ENCODE measurements at places on chromosomes 3 and 15.

DNA sequence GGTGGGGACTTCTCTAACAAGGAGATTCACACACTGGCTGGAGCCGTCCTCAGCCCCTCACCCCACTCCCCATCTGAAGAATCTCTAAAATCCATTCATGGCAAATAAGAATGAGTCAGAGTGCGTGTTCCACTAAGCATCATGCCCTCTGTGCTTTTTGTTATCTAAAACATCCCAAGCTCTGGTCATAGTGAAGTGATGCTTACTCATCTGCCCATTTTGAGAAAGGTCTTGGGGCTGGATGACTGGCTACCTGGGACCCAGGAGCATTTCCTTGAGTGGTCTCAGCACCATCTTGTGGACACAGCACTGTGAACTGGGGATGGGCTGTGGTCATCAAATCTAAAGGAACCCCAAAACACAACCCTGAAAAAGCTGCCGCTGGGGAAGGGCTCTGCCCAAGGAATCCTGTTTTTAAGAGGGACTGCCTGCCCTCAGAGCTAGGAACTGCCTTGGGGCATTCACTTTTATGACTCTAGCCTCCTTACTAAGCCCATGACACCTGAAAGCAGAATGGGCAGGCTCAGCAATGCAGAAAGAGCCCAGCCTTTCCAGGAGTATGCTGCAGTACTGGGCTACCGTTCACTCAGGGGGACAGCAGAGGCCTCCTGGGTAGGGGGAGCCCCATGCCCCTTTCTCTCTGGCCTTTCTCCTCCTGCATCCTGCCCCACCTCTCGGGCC, 53.5 kb downstream of the ZBTB38 start:
- no peak for DNase-seq

- DNase-seq = no peak
Measured at GRCh38 chr3:128404276-128405068, 62.2 kb downstream of the DNAJB8 start.

- no peak for DNase-seq
Measured at GRCh38 chr3:130260918-130261317, 84.6 kb upstream of the COL6A5 start.

GRCh38 chr3:142660893-142661292, 62.9 kb upstream of the TRPC1 start:
- no peak for DNase-seq

GRCh38 chr3:195699388-195699771, 21.4 kb upstream of the MUC20 start:
- no peak for DNase-seq

DNA sequence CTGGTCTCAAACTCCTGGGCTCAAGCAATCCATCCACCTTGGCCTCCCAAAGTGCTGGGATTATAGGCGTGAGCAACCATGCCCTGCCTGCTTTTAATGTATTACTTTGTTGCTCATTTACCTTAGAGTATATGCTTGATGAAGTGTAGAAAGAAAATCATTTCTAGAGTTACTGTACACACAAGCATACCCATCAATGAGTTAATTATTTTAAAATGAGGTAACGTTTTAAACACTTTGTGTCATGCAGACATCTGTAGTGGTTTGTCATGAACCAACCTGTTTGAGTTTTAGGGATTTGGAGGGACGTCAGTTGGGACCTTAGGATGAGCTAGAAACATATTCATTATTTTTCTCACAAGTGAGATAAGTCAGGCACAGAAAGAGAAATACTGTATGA, 332.4 kb upstream of the IGF1R start:
- DNase-seq = no peak

DNA sequence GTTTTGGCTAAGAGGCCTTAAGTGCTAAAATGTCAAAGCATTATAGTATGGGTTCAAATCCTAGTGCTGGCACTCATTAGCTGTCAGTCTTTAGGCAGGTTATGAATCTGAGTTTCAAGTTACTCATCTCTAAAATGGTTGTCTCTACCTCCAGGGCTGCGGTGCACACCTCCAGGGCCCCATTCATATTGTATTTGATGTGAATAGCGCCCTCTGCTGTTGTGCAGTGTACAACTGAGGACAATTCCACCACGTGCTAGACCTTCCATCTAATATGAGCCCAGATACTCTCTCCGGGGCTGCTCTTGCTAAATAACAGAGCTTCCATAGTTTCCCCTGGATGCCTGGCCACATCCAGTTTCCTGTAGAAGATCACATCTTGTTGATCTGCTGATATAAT, 54.3 kb downstream of the OXNAD1 start:
- no peak for DNase-seq

GRCh38 chr3:133928903-133929607, 33.4 kb upstream of the RAB6B start:
- no peak for DNase-seq

- no peak for DNase-seq
Measured at GRCh38 chr15:37873336-37873735, 61.1 kb upstream of the TMCO5A start.

DNA sequence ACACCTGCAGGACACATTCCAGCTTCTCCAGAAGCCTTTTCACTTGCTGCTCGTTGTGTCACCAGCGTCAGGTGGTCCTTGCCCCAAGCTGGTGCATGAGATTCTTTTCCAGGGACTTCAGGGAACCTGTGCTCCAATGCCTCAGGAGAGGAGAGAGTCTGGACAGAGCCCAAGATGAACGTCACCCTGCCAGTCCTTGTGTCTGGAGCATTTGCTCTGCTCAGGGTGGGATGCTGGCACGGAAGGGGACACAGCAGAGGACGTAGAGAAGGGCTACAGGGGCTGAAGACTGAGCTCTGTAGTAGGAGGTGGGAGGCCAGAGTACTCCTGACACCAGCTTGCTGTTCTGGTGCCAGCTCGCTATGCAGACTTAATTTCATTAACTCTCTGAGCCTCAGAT, 262.1 kb downstream of the XXYLT1 start:
- DNase-seq = no peak

DNA sequence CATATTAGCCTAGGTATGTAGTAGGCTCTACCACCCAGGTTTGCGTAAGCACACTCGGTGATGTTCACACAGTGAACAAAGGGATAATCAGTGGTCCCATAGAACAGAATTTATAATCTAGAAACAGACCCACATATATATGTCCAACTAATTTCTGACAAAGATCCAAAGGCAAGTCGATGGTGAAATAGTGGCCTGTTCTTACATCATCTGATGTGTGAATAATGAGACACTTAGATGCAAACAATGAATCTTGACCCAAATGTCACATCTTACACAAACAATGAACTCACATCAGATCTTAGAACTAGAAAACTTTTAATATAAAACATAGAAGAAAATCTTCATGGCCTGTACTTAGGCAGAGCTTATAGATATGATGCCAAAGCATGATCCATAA, 17.6 kb upstream of the TM2D3 start:
- DNase-seq = no peak

DNA sequence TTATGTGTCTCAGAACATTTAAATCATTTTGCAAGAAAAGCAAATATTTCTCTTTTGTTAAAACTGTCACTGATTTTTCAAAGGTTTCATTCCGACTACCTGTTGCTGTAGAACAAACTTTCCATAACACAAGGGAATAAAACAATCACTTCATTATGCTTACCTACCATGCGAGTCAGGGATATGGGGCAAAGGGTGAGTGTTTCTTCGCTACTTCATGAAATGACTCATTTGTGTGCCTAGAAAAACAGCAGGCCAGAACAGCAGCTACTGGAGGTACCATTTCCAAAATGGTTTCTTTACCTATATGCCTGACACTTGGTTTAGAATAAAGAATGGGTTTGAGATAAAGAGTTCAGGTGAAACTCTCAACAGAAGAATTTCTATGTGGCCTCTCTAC, 712.5 kb downstream of the PLOD2 start:
- DNase-seq = no peak

DNA sequence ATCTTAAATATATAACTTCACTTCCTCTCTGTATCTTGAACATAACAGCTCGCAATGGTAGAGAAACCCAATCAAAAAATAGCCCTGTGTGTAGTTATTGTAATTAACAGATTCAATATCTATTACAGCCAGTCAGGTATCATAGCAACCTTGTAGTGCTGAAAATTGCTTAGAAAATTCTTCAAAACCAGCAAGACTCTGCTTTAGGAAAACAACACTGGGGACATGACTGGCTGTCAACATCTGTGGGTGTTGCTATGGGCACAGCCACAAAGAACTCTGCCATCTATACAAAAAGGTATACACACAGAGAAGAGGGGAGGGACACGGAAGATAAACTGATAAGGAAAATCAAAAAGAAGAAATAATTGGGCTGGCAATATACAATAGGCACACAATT, 101.2 kb downstream of the WDR72 start:
- DNase-seq = peak; percentile 71

DNA sequence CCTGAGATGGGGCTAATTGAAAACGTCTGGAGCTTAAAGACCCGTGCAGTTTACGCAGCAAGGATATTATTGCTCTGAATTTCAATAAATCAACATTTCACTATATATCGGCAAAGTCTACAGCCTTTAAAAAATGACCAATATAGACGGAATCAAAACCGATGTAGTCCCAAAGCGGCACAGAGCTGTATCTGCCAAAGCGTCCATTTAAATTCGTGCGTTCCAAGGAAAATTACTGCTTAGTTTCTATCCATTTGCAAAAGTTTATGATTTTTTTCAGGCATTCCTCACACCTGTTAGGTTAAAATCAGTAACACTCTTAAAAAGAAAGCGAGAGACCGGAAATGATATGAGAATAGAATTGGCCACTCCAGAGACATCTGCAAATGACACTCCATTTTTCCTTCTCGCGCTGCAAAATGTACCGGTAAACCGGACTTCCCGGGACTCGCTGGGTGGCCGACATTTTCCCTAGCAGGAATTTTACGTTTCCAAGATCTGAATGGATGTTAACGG, 777 bp upstream of the EIF4A2 start:
- DNase-seq = peak; percentile 69

- no peak for DNase-seq
Measured at GRCh38 chr3:112847692-112848091, 1.0 kb upstream of the CD200R1L start.

- DNase-seq = no peak
Measured at GRCh38 chr3:55012091-55012490, 84.2 kb upstream of the LRTM1 start.

GRCh38 chr3:168995129-168995528, 668.4 kb downstream of the MECOM start:
- no peak for DNase-seq

DNA sequence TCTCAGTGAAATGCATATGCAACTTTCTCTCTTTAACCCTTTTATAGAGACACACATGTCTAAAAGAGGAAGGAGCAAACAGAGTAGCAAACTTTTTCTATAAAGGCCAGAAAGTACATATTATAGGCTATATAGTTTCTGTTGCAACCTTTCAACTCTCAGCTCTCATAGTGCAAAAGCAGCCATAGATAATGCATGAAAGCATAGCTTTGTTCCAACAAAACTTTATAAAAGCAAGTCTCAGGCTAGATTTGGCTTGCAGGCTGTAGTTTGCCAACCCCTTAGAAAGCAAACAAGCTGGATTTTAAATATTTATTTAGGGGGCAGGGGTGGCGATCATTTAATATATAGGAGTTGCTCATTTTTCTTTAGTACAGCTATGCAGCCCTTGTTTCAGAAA, 193.1 kb upstream of the LRRFIP2 start:
- DNase-seq = no peak

GRCh38 chr3:42503251-42503924, 945 bp downstream of the VIPR1 start:
- no peak for DNase-seq

Measured in NCI-H1105 treated with DMSO at 0.1 percent for 48 hours (cell line).